ENCODE measurements at places on chromosomes 3 and 15.

DNA sequence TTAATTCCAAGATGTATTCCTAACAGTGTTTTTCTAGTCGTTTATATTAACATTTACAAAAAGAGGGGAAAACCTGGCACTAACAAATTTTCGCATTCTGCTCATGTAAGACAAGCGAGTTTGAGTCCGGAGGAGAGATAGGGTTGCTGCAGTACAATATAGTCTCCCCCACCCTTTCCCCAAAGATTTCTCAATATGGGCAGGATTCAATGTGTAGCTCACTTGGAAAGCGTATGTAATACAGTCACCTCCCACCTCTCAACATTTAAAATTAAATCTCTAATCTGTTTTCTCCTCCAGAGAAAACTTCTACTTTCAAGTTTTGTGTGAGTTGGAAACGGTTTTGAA, 57.9 kb downstream of the CMSS1 start:
- DNase-seq: peak; percentile 39

DNA sequence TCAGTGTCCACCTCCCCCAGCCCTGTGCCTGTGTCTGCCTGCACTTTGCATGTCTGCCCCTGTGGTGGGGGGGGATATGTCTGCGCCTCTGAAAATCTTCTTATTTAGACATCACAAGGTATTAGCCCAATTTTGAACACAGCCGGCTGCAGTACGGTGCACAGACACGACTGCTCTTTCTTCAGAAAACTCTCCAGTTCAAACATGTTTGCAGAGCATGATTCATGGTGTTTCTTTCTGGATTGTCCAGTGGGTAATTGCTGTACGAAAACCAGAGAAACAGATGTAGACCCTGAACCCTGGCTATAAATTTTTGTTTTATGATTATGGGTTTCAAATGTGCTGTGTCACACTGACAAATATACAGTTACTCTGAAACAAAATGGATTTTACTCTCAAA, 3.4 kb upstream of the RARB start:
- no peak for DNase-seq

GRCh38 chr15:38182900-38183299, 69.7 kb upstream of the SPRED1 start:
- DNase-seq: no peak

DNA sequence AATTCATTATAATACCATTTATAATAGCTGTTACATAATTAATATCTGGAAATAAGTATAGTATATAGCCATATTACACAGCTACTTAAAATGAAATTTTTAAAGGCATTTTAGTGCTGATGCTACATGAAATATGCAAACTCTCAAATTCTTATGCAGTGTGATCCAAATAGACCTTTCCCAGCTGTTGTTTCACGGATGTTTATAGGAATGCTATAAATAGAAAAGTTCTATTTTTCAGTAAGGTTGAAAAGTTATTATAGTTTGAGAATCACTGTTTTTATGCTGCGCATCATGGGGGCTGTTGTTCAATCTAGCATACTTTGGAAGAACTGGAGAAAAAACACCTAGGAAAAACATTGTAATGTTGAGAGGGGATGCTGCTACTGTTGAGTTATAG, 147.7 kb upstream of the TRIM42 start:
- no peak for DNase-seq

GRCh38 chr3:38655708-38656300, 6.3 kb upstream of the SCN5A start:
- DNase-seq: peak; percentile 52

- DNase-seq: no peak
Measured at GRCh38 chr3:123092243-123092642, 25.4 kb downstream of the PDIA5 start.

- no peak for DNase-seq
Measured at GRCh38 chr3:5638550-5638949, 451.0 kb downstream of the EDEM1 start.

- peak; percentile 43 for DNase-seq
Measured at GRCh38 chr3:57757642-57758297, 1.7 kb downstream of the SLMAP start.

GRCh38 chr15:85035980-85036379, 54.3 kb downstream of the PDE8A start:
- DNase-seq: no peak

DNA sequence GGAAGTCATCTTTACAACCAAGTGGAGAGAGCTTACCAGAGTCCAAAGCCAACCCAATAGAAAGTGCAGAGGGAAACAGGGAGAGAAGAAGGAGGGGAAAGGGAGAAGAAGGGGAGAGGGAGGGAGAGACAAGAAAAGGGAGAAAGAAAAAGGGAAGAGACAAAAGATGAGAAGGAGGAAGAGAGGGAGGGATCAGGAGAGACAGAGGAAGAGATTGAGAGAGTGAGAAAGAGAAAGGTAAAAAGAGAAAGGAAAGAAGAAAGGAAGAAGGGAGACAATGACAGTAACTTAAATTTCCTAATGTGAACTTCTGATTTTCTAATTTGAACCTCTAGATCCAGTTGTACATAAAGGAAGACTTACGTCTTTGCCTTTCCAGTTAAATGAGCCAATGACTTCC, 20.7 kb upstream of the WNT5A start:
- no peak for DNase-seq

GRCh38 chr15:69000091-69000490, 14.4 kb upstream of the NOX5 start:
- no peak for DNase-seq

DNA sequence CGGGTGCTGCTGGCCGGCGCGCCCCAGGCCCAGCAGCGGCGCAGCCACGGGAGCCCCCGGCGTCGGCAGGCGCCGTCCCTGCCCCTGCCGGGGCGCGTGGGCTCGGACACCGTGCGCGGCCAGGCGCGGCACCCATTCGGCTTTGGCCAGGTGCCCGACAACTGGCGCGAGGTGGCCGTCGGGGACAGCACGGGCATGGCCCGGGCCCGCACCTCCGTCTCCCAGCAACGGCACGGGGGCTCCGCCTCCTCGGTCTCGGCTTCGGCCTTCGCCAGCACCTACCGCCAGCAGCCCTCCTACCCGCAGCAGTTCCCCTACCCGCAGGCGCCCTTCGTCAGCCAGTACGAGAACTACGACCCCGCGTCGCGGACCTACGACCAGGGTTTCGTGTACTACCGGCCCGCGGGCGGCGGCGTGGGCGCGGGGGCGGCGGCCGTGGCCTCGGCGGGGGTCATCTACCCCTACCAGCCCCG, 777 bp downstream of the LOXL1 start:
- DNase-seq: no peak

GRCh38 chr3:129777806-129778205, 115.7 kb downstream of the TMCC1 start:
- no peak for DNase-seq

DNA sequence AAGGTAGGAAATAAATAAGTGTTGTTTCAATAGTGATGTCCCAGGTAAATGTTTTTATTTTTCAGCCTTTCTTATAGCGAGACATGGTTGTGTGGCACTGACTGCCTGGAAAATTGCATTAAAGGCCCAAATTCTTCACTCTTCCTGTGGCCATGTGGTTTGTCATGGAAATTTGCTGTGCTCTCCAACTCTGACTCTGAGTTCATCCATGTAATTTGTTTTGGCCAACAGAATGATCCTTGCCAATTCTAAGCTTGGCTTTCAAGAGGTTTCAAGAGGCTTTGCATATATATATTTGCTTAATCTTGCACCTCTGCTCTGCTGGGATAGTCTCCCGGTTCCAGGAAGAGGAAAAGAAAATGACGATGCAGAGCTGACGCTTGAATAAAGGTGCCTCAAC, 107.5 kb upstream of the ARHGEF26 start:
- no peak for DNase-seq

DNA sequence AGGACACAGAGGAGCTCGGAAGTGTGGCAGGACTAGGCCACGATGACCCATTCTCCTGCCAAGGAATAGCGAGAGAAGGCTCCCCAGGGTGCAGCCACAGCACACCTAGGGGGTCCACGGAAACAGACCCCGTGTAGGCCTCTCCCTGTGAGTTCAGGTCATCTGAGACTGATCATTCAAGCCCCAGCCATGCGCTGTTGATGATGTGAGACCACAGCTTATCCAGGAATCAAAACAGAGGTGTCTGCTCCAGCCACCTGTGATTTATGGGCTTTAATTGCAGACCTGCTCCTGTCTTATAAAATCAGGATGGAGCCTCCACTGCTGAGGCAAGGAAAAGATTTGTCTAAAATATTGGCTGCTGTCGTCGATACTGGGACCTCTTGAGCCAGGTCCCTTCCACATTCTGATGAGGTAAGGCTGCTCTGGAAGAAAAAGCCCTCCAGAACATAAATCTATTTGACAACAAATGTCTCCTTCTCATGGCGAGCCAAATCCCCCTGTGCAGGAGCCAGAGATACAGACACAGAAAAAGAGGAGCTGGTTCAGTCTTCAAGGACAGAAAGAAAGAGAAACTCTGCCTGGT, 186.7 kb downstream of the TJP1 start:
- no peak for DNase-seq

- DNase-seq: no peak
Measured at GRCh38 chr3:23241256-23241655, 38.1 kb downstream of the UBE2E2 start.

GRCh38 chr15:78018946-78019644, 58.4 kb downstream of the TBC1D2B start:
- DNase-seq: no peak

Data from HepG2 (cell line).